ENCODE measurements at places on chromosomes 5 and 9.

GRCh38 chr9:128056086-128056485 is 11.0 kb downstream of the NAIF1 start:
- no peak for DNase-seq

- no peak for DNase-seq
Observed at GRCh38 chr9:137313956-137314560, 12.0 kb upstream of the NRARP start.

DNA sequence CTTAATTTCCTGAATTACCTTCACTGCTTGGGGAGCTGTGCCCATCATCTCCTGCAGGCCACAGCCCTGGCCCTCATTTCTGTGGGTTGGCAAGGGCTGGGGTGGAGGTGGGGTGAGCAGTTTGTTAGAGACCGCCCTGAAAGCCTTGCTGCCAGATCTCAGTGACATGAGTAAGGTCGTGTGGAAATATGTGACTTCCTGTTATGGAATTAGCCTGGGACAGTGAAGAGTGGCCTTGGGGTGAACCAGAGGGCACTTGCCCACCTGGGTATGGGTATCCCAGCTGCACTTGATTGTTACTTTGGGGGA is 2.5 kb upstream of the HNRNPAB start:
- DNase-seq, result no peak

- no peak for DNase-seq
Observed at GRCh38 chr5:151925340-151925739, 689 bp upstream of the GLRA1 start.

Measured in T-helper 1 cell (primary cell).